Left renal cortex interstitium (tissue), 4 donors: ENCODE measurements at places on chromosomes 2 and 18. TPM values are rescaled to one million over a fixed set of nuclear protein-coding genes. Genes with fewer than 3 reads are reported as not detected.

GRCh38 chr2:175834477-175834876 is 167.6 kb downstream of the LNPK start:
- DNase-seq, result no peak

- no peak for DNase-seq
Observed at GRCh38 chr18:47062471-47062870, 27.1 kb upstream of the ELOA2 start.

DNA sequence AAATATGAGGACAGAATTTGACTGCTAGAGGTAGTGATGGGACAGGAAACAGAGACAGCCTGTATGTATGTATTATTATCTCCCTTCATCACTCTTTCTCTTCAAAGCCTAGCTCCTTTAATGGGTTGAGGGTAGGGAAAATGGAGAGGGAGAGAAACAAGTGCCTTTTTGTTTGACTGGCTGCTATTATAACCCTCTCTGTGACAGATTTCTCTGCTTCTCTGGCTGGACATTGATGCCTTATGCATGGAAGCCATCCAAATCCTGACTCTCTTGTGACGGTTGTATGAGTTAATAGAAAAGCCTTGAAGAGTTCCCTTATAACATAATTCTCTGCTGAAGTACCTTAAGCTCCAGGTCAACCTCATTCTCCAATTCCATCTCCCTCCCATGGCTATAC is 118.5 kb upstream of the COL5A2 start:
- DNase-seq, result no peak

- DNase-seq, result no peak
Observed at GRCh38 chr2:207956771-207957170, 68.6 kb downstream of the PLEKHM3 start.

- DNase-seq, result no peak
Observed at GRCh38 chr2:148913061-148913460, 38.0 kb downstream of the KIF5C start.

GRCh38 chr2:48452108-48452507 is 77.8 kb upstream of the STON1 start:
- DNase-seq, result no peak

DNA sequence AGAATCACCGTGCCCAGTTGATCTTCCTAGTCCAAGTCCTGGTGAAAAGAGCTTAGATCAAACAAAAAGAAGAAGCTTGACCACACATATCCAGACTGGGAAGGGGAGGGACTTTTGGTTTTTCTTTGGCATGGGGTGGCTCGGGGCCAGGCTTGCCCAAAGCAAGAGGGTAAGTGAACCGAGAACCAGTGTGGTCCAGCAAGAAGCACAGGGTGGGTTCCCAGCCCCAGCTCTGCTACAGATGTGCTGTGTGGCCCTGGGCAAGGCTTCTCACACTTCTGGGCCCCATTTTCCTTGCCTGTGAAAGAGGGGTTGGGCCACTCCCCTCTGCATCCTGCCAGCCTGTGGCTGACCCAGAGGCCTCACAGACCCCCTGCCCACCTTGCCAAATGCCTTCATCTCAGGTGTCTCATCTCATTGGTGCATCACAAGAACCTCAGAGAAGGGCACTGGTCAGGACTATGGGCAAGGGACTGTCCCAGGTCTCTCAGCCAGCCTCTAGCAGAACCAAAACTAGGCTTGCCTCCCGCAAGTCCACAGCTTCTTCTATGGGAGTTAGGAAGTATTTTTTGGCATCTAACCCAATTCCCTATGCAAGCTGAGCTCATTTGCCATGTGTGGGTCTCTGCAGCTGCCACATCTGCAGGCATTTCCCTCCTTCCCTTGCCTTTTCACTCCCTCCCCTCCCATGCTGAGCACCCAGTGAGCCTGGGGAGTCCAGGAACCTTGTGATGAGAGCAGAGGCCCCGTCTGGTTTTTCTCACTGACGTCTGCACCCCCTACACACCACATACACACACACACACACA is 6.9 kb downstream of the ATP6V1B1 start:
- no peak for DNase-seq

GRCh38 chr18:33507019-33507418 is 66.5 kb upstream of the CCDC178 start:
- DNase-seq, result no peak

- DNase-seq, result no peak
Observed at GRCh38 chr2:109162999-109163398, 34.0 kb downstream of the SH3RF3 start.

GRCh38 chr18:46439037-46439436 is 218.0 kb downstream of the LOXHD1 start:
- DNase-seq, result no peak

GRCh38 chr2:207437136-207437523 is 92.6 kb upstream of the CREB1 start:
- DNase-seq, result no peak

GRCh38 chr2:32417659-32418058 is 60.8 kb downstream of the BIRC6 start:
- DNase-seq, result no peak

DNA sequence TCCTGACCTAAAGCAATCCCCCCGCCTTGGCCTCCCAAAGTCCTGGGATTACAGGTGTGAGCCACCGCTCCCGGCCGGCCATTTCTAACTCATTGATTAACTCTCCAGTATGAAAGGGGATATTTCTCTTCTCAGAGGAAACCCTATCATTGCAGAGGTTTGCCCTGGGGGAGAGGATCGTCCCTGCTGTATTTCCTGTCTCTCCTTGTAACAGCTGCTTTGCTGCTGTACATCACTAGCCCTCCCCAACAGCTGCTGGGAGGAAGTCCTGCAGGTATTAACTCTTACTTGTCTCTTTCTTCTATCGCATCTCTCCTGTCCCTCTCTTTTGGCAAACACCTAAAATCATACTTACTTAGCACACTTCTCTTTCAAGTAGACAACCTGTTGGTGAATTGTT is 219.0 kb upstream of the DSEL start:
- no peak for DNase-seq

- no peak for DNase-seq
Observed at GRCh38 chr2:147177071-147177857, 667.6 kb upstream of the ACVR2A start.

CNGA3 gene
- not detected for polyA plus RNA-seq

LYG2 gene
- 0.71 TPM for polyA plus RNA-seq

UGT1A4 gene
- polyA plus RNA-seq, result not detected

IL1RN gene
- 2.6 TPM for polyA plus RNA-seq

ALPG gene
- polyA plus RNA-seq, result not detected

SDC1 gene
- 30.1 TPM for polyA plus RNA-seq

RESP18 gene
- not detected for polyA plus RNA-seq

TGFA gene
- polyA plus RNA-seq, result 21.6 TPM

ADD2 gene
- polyA plus RNA-seq, result 4.2 TPM

GRP gene
- 0.55 TPM for polyA plus RNA-seq

GKN2 gene
- polyA plus RNA-seq, result not detected

CROCC2 gene
- polyA plus RNA-seq, result 0.11 TPM

MOGAT1 gene
- not detected for polyA plus RNA-seq

CRYGC gene
- polyA plus RNA-seq, result not detected

PAX8 gene
- polyA plus RNA-seq, result 202 TPM

SGPP2 gene
- 20.2 TPM for polyA plus RNA-seq
